Cardiac atrium fibroblast (primary cell): ENCODE measurements at places on chromosomes 6 and 20. TPM values are rescaled to one million over a fixed set of nuclear protein-coding genes. Genes with fewer than 3 reads are reported as not detected.

Gene DEFB132
- total RNA-seq = not detected in 2 replicates

Gene KHDRBS2
- not detected in 2 replicates for total RNA-seq

Gene WFDC2
- total RNA-seq = not detected in 2 replicates

Gene SLC16A10
- not detected in 2 replicates for total RNA-seq

Gene COL21A1
- 31.8 and 36.3 TPM in 2 replicates for total RNA-seq

Gene SLPI
- not detected in 2 replicates for total RNA-seq

Gene HSPA1L
- total RNA-seq = 0.49 TPM in 1 of 2 replicates, not detected in the other
